T-helper 2 cell treated with Interferon-gamma antibody and Interleukin-4, amounts not matched to agents 5 μg/mL and 100 μg/mL, for 36 hours (primary cell): ENCODE measurements at places on chromosomes 6 and 20.

GRCh38 chr6:21019614-21020013 lies 485.4 kb downstream of the CDKAL1 start:
- DNase-seq, result no peak

GRCh38 chr6:82691997-82692396 lies 328.4 kb downstream of the TPBG start:
- DNase-seq, result no peak

GRCh38 chr6:44594481-44594880 lies 207.0 kb downstream of the CDC5L start:
- DNase-seq, result no peak

GRCh38 chr6:142429195-142429594 lies 127.4 kb downstream of the ADGRG6 start:
- DNase-seq, result no peak

- no peak for DNase-seq
Measured at GRCh38 chr6:83824831-83825230, 28.3 kb upstream of the RIPPLY2 start.

- DNase-seq, result no peak
Measured at GRCh38 chr20:37202267-37202943, 23.1 kb upstream of the MROH8 start.

- DNase-seq, result no peak
Measured at GRCh38 chr6:122714059-122714458, 65.5 kb upstream of the FABP7 start.

GRCh38 chr6:169972101-169972651 lies 220.8 kb downstream of the ERMARD start:
- no peak for DNase-seq

DNA sequence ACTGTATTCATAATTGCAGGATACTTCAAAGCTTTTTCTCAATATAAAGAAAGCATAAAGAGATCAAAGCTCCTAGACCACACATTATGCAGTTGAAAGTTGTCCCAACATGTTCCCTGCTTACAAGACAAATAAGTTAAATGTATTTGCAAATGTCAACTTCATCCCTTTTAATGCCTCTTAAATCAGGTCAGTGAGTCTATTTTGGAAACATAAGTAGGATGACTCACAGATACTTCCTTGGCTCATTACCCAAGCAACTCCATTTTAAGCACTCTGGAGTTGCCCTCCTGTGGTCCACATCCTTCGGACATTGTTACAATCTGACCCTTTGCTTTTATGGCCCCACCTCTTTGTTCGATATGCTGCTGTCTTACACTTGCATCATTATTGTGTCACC lies 162.0 kb downstream of the FAXC start:
- DNase-seq, result no peak

DNA sequence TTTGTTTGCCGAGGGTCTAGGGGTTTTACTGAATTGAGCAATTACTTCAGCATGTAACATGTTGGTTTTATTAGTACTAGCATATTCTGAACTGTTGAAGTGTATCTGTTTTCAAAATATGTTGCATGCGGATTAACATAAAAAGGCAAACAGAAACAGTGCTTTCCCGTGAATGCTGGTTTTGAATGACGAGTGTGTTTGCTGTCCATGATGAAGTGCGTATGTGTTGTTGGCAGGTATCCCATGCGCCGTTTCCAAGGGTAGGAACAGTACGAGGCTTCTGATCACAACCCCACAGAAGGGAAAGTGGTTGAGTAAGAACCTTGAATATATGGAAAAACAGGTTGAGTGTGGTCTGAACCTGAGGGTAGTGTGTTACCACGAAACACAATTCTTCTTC lies 232.9 kb downstream of the SAMD5 start:
- no peak for DNase-seq
